COR-L47 (cell line): ENCODE measurements at places on chromosomes 3 and 15.

GRCh38 chr15:81000144-81000623 lies 539 bp upstream of the TLNRD1 start:
- DNase-seq = peak; percentile 51

GRCh38 chr3:64438812-64439211 lies 213.5 kb upstream of the PRICKLE2 start:
- no peak for DNase-seq

- DNase-seq = no peak
These were observed 808.4 kb downstream of the IGSF11 start for GRCh38 chr3:118226206-118226605.

GRCh38 chr3:185282696-185283373 lies 29.0 kb upstream of the EHHADH start:
- DNase-seq = peak; percentile 99

DNA sequence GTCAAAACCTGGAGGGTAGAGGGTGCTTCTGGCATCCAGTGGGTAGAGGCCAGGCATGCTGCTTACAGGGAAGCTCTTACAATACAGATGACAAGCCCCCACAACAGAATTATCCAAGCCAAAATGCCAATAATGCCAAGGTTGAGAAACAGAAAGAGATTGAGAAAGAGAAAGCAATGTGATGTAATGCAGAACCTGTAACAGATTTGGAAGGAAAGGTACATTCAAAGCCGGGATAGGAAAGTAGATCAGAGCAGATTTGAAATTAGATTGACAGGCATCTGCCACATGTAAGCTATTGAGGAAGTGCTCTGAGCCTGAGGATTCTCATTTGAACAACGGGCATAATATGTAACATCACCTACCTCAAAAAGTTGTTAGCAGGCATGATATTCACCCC lies 157.9 kb downstream of the FHIT start:
- DNase-seq = no peak

DNA sequence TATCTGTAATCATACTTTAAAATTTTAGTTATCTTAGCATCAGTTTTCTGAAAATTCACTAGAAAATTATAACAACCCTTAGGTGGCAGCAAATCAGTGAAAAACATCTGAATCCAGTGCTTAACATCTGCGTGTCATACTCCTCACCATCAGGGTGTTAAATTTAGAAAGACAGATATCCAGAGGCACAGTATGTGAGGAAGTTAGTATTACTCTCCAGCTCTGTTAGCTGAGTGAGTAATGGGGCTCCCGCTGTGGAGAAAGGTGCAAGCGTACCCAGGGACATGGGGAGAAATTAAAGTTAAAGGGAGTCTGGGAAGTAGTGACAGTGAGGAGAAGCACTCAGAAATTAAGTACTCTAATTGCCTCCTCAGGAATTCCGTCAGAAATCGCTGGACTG lies 50.9 kb downstream of the CEP63 start:
- no peak for DNase-seq

GRCh38 chr3:136835089-136835812 lies 16.3 kb downstream of the SLC35G2 start:
- DNase-seq = no peak

DNA sequence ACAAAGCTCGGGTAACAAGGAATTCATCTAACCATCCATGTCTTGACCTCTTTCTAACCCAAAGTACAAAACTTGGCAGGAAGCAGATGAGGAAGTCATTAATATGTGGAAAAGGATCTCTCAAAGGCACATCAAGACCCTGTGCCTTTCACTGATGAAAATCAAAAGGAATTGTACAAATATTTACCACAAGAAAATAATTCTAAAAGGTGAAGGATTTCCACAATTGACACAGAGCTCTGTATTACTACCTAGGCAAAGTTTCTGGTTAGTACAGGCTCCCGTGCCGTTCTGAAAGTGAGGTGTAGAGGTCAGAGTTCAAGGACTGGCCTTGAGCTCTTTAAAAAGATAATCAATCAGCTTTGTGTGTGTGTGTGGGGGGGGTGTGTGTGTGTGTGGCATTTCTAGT lies 239.7 kb upstream of the ICE2 start:
- DNase-seq = no peak

GRCh38 chr3:194730365-194730764 lies 44.7 kb downstream of the FAM43A start:
- DNase-seq = peak; percentile 82

DNA sequence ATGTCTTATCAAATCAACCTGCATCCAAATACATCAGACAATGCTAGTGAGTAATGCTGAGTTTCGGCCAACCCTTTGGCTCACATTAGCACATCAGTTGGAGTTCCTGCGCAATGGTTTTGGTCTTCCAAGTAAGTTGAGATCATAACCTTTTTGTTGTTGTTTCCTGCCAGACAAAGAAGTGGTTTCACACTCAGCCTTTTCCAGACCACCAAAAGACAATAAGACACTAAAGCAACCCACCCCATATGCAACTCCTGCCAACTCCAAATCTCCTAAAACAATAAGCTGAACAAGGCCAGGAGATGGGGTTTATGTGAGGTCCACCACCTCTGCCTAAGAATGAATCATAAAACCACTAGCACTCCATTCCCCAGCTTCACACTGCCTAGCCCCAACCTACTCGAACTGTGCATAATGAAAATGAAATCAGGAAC lies 177.0 kb downstream of the ERC2 start:
- DNase-seq = no peak

- no peak for DNase-seq
These were observed 944 bp upstream of the EIF4E3 start for GRCh38 chr3:71726146-71726545.

DNA sequence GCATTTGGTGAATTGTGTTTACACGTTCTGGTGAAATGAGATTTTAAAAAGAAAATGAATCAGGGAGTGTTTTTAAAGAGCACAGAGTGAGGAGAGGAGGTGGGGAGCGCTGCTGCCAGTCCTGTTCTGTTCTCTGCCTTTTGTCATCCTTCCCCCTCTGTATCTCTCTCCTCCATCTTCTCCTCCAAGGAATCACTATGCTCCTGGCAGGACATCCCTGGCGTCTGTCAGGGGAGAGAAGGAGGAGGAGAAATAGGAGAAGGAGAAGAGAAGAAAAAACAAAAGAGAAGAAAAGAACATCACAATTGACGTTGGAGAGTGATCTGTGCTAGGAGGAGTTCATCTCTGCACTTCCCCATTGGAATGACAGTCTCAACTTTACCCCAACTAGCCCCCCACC lies 627.6 kb upstream of the TBL1XR1 start:
- DNase-seq = no peak

GRCh38 chr3:158573714-158574113 lies 2.7 kb downstream of the MLF1 start:
- DNase-seq = no peak

DNA sequence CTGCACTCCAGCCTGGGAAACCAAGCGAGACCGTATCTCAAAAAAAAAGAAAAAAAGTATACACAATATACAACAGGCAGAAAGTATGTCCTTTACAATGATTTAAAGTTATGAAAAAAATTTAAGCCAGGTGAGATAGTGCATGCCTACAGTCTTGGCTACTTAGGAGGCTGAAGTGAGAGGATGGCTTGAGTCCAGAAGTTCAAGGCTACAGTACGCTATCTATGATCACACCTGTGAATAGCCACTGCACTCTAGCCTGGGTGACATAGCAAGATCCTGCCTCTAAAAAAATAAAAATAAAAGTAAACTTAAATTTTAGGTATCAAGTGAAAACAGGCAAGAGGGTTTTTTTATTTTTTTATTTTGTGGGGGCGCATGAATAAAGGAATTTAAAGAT lies 3.1 kb upstream of the KNSTRN start:
- no peak for DNase-seq

- no peak for DNase-seq
These were observed 829 bp downstream of the RNF7 start for GRCh38 chr3:141738891-141739363.

- DNase-seq = no peak
These were observed 142.3 kb downstream of the TLE3 start for GRCh38 chr15:69955240-69955894.

GRCh38 chr3:23258110-23258509 lies 55.0 kb downstream of the UBE2E2 start:
- DNase-seq = no peak

DNA sequence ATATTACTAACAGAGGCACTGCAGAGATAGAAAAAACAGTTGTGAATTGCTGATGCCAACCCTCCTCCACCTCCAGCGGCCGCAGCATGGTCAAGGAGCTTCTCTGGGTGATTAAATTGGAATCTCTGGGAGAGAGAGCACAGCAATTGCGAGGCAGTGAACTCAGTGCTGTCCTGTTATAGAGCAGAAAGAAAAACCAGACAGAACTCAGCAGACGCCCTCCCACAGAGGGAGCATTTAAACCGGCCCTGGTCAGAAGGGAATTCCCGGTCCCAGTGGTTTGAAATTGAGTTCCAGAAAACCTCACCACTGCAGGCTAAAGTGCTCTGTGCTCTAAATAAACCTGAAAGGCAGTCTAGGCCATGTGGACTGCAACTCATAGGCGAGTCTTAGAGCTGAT lies 175.4 kb downstream of the SQOR start:
- DNase-seq = no peak

DNA sequence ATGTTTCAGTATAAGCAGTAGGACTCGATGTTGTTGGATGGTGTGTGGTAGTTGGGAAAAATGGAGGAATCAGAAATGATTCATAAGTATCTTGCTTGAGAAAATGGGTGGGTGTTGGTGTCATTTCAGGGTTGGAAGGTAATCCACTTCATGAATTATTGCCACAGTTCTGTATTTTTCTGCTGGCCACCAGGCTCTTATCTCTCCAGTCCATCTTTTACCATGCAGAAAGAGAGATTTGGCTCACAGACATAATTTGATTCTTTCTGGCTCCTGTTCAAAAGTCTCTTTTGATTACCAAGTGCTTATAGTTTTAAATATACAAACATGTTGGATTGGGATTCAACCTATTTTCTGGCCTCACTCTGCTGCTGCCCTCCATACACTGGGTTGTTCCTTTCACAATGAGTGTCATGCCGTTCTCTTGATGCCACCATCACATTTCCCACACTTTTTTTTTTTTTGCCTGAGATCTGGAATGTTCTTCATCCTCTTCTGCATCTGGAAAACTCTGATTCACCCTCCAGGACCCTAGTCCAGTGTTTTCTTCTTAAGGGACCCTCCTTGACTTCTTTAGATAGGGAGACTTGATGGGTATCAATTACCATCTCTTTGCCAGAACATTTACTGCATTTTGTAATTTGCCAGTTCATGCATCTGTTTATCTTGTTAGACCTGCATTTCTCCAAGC lies 69.4 kb upstream of the GAP43 start:
- DNase-seq = peak; percentile 25

GRCh38 chr3:131568460-131568859 lies 65.7 kb upstream of the MRPL3 start:
- peak; percentile 4 for DNase-seq

DNA sequence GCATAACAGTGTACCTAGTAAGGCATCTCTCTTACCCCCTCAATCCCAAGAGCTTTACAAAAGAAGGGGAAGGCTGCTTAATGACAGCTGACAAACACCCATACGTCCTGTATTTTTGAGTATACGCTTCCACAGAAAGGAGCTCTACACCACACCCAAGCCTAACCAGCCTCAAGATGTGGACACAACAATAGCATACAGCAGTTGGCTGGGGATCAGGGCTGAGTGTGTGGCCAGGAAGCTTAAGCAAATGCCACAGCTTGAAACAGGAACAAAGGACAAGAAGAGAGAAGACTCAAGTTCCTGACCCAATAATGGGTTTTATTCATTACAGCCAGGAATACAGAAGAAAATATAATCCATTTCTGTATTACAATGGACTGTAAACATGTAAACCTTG lies 6.9 kb downstream of the HEXA start:
- DNase-seq = no peak

- DNase-seq = peak; percentile 26
These were observed 124.6 kb downstream of the ARRDC4 start for GRCh38 chr15:98085003-98085639.

DNA sequence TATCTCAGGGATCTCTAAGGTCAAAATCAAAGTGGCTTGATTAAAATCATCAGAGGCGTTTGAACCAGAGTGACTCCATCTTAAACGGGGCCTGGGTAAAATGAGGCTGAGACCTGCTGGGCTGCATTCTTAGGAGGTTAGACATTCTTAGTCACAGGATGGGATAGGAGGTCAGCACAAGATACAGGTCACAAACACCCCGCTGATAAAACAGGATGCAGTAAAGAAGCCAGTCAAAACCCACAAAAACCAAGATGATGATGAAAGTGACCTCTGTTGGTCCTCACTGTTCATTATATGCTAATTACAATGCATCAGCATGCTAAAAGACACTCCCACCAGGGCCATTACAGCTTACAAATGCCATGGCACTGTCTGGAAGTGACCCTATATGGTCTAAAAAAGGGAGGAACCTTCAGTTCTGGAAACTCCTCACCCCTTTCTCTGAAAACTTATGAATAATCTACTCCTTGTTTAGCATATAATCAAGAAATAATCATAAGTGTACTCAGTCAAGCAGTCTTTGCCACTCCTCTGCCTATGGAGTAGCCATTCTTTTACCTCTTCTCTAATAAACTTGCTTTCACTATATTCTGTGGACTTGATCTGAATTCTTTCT lies 143.3 kb upstream of the SLCO3A1 start:
- no peak for DNase-seq

DNA sequence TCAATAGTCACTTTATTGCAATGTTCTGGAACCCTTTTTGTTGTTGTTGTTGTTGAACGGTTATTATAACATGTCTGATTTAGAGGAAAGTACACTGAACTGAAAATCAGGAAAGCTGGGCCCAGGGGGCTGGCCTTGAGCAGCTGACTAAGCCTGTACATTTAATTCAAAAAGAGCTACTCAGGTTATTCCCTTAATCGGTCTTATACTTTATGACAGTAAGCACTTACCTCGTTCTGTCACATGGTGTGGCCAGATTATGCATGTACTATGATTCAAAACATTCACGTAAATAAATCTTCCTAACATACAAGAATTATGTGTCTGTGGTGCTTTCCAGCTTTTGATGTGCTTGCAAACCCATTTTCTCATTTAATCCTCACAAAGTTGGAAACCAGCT lies 382.5 kb upstream of the TPRG1 start:
- DNase-seq = no peak

- DNase-seq = no peak
These were observed at the start of gene PLA2G4B for GRCh38 chr15:41838400-41838897. TSS of gene PLA2G4B (plus strand) at chr15:41838847. CDS start at chr15:41838914, 67 bp downstream.

GRCh38 chr15:92955706-92956105 lies 55.6 kb downstream of the CHD2 start:
- no peak for DNase-seq
